Body of pancreas (tissue), 4 donors: ENCODE measurements at places on chromosomes 1 and 21.

DNA sequence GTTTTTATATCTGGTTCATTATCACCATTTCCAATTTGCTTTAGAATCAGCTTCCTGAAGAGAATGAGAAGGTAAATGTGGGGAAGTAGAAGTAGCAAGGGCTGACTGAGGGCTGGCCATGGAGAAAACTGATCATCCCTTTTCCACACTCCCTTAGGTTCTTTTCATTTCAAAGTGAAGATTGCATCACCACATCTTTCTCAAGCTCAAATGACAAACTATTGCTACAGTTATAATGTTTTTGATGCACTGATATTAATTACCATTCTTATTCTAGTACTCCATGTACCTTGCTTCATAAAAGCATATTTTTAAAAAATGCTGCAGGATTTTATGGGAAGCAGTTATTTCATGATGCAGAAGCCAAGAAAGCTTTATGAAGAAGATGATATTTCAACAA, 7.9 kb upstream of the AK5 start:
- H3K4me3 ChIP-seq = no peak overlapping the region
- no peaks in the 10 kb centered on the region for H3K4me1 ChIP-seq
- no peak overlapping the region for H3K27ac ChIP-seq
- no peaks in the 10 kb centered on the region for H3K27me3 ChIP-seq
- DNase-seq = no peak
- H3K36me3 ChIP-seq = no peaks in the 10 kb centered on the region

- DNase-seq = no peak
- peaks cover under 1% of the 10 kb centered on the region for H3K4me1 ChIP-seq
- no peak overlapping the region for H3K27ac ChIP-seq
- no peaks in the 10 kb centered on the region for H3K36me3 ChIP-seq
Measured at GRCh38 chr1:81424061-81424460, 376.7 kb upstream of the ADGRL2 start.

DNA sequence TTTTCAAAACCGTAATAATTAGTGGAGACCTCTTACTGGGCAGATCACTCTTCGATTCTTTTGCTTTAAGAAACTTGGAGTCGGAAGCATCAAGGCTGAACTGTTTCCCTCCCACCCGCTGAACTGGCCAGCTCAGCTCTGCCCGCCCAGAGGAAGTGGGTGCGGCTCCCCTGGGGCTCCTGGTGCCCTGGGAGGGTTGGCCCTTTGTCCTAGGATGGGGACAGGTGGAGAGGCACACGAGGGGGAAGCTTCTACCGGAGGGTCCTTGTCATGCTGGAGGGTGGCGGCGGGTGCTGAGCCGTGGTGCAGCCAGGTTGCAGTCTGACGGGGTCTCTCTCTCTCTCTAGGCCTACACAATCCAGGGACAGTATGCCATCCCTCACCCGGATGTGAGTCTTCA, 64.3 kb upstream of the COL6A1 start:
- no peaks in the 10 kb centered on the region for H3K36me3 ChIP-seq
- no peaks in the 10 kb centered on the region for H3K4me1 ChIP-seq
- no peak overlapping the region for H3K27ac ChIP-seq
- DNase-seq = no peak

DNA sequence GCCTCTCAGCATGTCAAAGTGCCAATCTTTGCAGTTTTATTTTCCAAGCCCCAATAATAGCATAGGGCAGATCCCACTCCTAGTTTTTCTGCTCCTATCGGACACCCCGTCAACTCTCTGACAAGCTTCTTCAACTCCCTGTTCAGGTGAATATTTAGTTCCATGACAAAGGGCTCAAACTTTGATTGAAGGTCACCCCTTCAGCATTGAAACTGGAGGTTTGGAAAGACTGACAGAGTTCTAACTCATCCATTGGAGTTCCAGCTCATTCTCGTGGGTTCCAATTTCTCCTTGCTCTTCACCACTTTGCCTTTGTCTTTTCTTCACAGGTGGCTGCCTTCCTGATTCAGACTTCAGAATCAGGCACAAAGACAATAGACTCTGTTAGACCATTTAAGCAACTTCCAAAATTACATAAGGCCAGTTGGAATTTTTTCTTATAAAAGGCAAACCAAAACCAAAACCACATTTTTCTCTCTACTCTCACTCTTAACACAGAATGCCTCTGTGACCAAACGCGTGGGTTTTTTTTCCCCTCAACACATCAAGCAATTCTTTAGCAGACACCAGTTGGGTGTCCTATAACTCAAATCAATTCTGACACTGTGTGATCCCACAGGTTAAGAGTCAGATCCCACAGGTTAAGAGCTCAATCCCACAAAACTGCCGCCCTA, 169.3 kb upstream of the USP25 start:
- no peaks in the 10 kb centered on the region for H3K27me3 ChIP-seq
- H3K4me1 ChIP-seq = peaks cover 8% of the 10 kb centered on the region
- no peak for DNase-seq
- H3K36me3 ChIP-seq = no peaks in the 10 kb centered on the region
- no peak overlapping the region for H3K4me3 ChIP-seq

GRCh38 chr21:36976882-36977651, 10.6 kb upstream of the HLCS start:
- peak; percentile 42 for DNase-seq
- peak overlapping the region; percentile 15 for H3K27ac ChIP-seq
- H3K4me3 ChIP-seq = no peak overlapping the region
